ENCODE measurements at places on chromosomes 2 and 18.

GRCh38 chr2:211086049-211086448 is 529.6 kb downstream of the CPS1 start:
- no peak for DNase-seq

DNA sequence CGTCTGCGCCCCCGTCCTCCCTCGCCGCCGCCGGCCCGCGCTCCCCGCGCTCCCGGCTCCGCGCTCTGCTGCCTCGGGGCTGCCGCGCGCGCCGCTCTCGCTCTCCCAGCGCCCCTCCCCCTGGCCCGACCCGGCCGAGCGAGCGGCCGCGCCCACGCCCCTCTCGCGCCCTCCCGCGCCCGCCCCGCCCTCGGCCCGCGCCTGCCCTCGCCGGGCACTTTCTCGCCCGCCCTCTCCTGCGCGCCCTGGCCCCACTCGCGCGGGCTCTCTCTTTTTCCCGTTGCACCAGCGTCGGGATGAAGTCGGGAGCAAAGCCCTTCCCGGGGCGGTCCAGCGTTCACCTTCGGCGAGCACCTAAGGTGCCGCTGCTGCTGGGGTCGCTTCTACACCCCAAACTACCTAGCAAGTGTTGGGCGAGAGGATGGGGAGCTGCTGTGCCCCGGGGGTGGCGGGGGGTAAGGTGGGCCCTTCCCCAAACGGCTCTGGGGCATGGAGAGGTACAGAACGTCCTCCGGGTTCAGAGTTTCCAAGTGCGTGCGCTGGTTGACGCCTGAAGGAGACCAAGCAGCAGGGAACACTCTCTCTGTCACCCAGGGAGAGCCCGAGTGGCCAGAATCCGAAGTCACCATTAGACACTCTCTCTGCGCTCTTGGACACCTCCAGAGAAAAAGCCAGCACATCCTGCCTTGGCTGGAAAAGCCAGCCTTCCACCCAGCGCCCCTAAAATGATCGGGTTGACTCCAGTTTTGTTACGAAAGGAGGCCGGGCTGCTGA is at the start of gene COLEC12:
TSS of gene COLEC12 (minus strand) at position 70 of the 774 bp plus-strand sequence. CDS start 187 bp downstream, outside the sequence.
- no peak for DNase-seq

GRCh38 chr18:36638224-36638623 is 190.6 kb downstream of the TPGS2 start:
- DNase-seq = no peak

DNA sequence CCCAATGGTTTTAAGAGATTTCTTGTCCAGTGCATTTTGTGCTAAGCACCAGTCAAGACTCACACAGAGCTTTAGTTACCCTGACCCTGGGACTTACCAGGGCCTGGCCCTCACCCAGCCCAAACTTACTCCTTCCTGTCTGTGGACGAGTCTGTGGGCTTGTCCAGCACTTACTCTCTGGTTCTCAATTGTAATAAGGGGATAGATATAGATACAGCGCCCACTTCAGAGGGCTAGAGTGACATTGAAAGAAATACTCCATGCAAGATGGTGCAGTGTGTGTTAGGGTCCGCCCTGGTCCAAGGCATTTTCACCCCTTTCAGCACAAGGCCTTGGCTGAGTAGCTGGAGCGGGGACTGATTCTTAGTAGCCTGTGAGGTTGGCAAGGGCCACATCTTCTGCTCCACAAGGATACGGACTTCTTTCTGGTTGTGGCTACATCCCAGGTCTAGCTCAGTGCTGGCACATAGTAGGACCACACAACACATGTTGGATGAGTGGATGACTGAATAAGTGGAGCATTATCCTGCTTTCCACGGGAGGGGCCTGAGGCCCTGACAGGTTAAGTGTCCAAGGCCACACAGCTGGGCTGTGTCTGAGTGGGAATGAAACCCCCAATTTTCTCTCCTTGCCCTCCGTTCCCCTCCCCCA is 3.8 kb upstream of the ARID5A start:
- DNase-seq = no peak

GRCh38 chr2:207501802-207502576 is 27.8 kb upstream of the CREB1 start:
- no peak for DNase-seq

GRCh38 chr2:26735097-26735496 is 29.0 kb upstream of the SLC35F6 start:
- DNase-seq = peak; percentile 94

DNA sequence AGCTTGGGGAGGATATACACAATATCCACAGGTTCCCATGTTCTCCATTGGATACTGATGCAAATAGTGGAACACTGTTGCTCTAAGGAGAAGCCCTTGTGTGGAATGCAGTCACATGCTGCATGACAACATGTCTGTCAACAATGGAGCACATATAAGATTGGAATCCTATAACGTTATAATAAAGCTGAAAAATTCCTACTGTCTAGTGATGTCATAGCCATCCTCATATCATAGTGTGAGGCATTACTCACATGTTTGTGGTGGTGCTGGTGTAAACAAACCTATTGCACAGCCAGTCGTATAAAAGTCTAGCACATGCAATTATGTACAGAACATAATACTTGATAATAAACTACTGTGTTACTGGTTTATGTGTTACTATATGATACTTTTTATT is 394.7 kb downstream of the FBXO15 start:
- peak; percentile 13 for DNase-seq

- DNase-seq = no peak
These were observed 507.5 kb downstream of the EIPR1 start for GRCh38 chr2:2870106-2870505.

- peak; percentile 57 for DNase-seq
These were observed 783 bp downstream of the DPP4 start for GRCh38 chr2:162072976-162073887.

GRCh38 chr2:139018252-139018651 is 238.1 kb upstream of the NXPH2 start:
- no peak for DNase-seq

DNA sequence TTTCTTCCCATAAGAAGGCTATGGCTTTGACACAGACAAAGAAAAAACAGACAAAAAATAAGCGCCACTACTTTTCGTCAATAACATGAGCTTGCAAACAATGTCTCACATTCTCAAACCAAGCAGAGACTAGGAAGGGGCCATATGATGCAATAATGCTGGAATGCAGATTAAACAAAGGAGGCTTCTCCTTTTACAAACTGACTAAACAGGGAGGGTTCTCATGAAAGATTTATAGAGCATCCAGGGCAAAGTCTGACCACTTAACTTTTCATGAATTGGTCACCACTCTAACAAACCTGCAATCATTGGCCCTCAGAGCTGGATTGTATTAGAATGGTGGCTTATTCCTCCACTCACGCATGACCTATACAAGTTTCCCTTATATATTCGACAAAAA is 663.3 kb upstream of the CHAC2 start:
- peak; percentile 76 for DNase-seq

- DNase-seq = no peak
These were observed 443.3 kb upstream of the MEIS1 start for GRCh38 chr2:65991381-65992197.

DNA sequence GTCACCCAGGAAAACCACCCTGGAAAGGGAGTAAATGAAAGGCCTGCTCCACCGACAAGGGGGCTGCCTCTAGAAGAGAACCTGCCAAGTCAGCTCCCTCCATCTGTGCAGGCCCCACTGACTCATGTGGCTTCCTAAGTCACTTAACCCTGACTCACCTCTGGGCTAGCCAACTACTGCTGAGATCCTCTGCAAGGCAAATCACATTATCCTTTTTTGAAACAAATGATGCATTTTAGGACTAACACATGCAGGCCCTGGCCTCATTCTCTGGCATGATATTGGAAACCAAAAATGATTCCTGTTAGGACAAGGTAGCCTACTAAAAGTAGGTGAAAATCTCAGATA is 474.6 kb downstream of the EPHA4 start:
- DNase-seq = peak; percentile 48

- DNase-seq = no peak
These were observed 41.0 kb downstream of the LBH start for GRCh38 chr2:30272286-30272685.

GRCh38 chr2:128494640-128495321 is 176.1 kb upstream of the HS6ST1 start:
- DNase-seq = no peak

DNA sequence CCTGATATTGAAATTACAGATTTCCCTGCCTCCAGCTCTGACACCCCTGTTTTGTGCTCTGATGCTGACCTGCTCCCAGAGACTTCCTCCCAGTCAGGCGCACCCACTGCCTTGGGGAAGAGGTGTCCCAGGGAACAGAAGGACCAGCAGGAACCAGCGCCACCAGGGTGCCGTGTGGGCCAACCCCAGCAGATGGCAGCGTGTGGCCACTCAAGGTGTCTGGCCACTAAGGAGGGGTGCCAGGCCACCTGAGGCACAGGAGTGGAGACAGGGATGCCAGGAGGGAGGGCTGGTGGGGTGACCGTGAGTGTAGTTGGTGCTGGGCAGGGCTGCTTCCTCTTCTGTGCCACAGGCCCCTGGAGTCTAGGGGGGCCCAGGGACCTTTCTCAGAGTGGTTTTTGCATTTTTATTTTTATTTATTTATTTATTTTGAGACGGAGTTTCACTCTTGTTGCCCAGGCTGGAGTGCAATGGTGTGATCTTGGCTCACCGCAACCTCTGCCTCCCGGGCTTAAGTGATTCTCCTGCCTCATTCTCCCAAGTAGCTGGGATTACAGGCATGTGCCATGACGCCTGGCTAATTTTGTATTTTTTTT is 56.0 kb downstream of the TEX44 start:
- peak; percentile 47 for DNase-seq
